NAMALWA (cell line): ENCODE measurements at places on chromosomes 3 and 15.
A peak's percentile ranks its signal among the peaks of the same experiment; 100 is the strongest.

DNA sequence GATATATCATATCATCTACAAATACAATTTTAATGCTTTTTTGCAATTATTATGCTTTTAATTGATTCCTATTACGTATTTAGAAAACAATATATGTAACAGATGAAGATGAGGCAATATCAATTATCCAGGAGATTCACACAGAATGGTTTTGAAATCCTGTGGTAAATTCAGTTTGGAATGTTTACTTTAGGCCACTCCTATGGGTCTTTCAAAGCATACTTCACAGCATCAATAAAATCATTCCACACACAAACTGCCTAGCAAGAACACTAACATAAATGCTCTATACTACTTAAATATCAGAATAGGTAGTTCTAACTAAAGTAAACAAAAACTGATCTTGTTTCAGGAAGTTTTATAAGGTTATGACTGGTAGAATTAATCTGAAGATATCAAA, 90.5 kb downstream of the FAM227B start:
- no peak for DNase-seq

- DNase-seq: no peak
Measured at GRCh38 chr3:13105896-13106250, 32.6 kb upstream of the IQSEC1 start.

- no peak for DNase-seq
Measured at GRCh38 chr3:55059027-55059629, 131.3 kb upstream of the LRTM1 start.

GRCh38 chr15:25493823-25494526, 55.2 kb upstream of the UBE3A start:
- no peak for DNase-seq

GRCh38 chr3:185737740-185738680, 86.8 kb downstream of the IGF2BP2 start:
- no peak for DNase-seq

GRCh38 chr3:184234224-184234623, 4.8 kb downstream of the VWA5B2 start:
- DNase-seq: peak; percentile 30

DNA sequence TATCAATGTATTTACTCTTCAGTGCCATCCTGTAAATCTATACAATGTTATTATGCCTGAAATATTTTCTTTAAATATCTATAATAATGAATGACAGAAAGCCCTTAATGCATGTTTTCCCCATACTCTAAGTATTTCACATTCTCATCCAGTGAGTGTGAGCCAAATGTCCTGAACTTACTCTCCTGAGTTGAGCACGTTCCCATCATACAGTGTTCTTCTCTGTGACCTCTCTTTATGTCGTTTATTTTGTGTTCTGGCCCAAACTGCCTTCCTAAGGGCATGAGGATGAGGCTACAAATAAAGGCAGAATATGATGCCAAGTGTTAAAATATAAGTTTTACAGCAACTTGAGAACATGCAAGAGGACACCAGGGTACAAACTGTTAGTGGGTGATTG, 3.3 kb downstream of the OSBPL10 start:
- DNase-seq: no peak

DNA sequence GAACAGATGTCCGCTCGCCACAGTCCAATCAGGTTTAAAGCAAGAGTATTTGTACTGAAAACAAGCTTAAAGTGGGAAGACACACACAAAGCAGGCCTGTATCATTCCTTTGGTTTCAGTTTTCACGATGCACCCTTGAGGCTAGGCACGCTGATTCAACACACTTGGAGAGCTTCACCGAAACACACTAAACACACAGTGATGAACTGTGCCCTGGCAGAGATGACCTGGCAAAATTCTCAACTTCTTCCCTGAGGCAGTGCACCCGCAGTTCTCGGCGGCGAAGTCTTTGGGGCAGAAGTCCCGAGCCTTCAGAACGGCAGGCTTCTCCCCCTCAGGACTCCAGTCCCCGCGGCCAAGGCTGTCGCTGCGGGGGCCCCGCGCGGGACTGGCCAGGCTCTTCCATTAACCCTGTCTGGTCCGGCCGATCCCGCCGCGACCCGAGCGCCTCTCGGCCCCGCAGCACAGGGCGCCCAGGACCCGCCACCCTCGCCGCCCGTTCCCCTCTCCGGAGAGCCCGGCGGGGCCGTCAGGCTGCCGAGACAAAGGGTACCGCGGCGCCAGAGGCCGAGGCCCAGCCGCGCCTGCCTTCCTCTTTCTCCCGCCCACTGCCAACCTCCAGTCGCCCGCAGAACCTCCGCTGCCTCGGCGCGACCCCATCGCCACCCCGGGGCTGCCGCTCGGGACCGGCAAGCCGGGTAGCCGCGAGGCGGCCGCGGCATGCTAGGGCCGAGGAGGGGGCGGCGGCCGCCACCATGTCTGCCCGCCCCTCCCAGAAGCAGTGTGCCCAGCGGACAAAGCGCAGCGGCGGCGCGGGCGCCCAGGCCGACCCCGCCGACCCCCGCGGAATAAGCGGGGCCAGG, 792 bp downstream of the GABPB1 start:
- DNase-seq: peak; percentile 89

- no peak for DNase-seq
Measured at GRCh38 chr15:80563372-80563997, 131.6 kb upstream of the ABHD17C start.

GRCh38 chr3:194851941-194852340, 166.3 kb downstream of the FAM43A start:
- DNase-seq: no peak

- no peak for DNase-seq
Measured at GRCh38 chr3:152737021-152737908, 97.7 kb upstream of the P2RY1 start.

DNA sequence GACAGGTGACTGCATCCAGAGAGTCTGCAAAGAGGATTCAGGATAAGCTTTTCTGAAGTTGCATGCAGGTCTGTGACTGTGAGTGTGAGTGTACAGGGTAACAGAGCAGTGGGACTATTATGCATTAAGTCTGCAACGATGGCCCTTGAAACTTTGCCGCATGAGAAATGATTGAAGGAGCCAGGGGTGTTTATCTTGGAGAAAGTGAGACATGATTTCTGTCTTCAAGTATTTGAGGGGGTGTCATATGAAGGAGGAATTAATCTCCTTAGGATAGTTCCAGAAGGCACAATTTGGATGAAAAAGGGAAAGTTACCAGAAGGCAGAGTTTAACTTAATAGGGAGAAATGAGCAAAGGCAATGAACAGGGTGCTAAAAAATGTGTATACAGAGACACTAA, 119.6 kb downstream of the ARNT2 start:
- no peak for DNase-seq

GRCh38 chr3:99662838-99663570, 24.6 kb downstream of the COL8A1 start:
- DNase-seq: no peak

- peak; percentile 25 for DNase-seq
Measured at GRCh38 chr15:89575656-89576416, 567 bp downstream of the TICRR start.

DNA sequence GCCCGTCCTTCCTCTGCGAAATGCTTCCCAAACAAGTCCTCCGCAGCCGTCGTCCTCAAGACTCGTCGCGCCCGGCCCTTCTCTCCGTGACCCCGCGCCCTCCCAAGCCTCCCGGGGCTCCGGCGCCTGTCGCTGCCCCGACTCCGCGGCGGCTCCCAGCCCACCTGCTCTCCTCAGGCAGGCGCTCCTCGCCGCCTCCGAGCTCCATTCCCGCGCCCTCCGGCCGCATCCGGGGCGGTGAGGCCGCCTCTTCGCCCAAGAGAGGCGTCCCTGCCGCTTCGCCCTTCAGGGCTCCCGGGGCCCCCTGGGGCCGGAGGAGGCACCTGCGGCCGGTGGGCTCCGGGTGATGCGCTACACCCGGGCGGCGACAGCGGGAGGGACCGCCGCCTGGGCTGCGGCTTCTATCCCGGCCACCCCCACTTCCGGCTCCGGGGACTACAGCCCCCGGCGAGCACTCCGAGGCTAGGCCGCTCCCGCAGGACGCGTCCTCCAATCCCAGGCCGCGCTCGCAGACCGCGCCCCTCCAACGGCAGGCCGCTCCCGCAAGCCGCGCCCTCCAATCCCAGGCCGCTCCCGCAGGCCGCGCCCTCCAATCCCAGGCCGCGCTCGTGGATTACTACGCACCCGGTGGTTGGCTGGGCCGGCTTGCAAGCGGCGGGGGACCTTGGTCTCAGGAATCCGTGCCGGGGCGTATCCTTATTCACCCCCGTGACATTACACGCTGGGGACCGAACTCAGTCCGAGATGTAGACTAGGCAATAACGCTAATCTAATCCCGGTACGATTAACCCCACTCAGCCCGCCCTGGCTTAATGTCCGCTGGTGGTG, at the start of gene RUBCN:
RUBCN (minus strand) TSS at position 414 of the 828 bp plus-strand sequence; CDS start at position 229, 185 bp downstream.
- peak; percentile 96 for DNase-seq

- DNase-seq: no peak
Measured at GRCh38 chr3:178482981-178483380, 53.3 kb upstream of the KCNMB2 start.

GRCh38 chr3:13174011-13174802, 101.0 kb upstream of the IQSEC1 start:
- no peak for DNase-seq

- peak; percentile 38 for DNase-seq
Measured at GRCh38 chr3:13087320-13087990, 14.2 kb upstream of the IQSEC1 start.

DNA sequence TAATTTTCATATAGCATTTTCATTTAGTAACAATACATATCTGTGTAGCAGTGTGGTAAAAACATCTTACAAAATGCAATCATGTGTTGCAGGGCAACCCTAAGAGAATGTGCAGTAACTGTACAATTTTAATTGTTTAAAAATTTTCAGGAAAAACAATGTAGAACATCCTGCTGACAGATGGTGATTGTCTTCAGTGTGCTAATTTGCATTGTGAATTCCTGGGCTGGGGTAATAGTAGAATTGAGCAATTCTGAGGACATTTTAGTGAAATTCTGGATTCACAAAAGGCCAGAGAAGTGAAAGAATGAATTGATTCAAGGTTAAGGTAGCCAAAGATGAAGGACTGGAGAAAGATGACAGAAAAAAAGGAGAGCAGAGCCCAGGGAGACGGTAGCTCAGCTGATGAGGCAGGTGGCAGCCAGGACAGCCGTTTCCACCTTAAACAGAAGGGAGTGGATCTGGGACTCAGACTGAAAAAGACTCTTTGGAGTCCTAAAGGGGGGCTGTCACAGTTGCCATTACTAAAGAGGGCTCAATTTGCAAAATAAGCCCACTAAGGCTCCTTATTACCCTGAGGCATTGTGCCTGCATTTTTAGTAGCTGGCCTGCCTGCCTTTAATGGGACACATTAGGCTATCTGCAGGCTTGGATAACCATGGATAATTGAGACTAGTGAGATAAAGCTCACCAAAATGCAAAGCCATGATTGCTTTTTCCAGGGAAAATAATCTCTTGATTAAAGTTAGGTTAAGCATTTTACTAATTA, 8.6 kb downstream of the MAP3K13 start:
- no peak for DNase-seq

DNA sequence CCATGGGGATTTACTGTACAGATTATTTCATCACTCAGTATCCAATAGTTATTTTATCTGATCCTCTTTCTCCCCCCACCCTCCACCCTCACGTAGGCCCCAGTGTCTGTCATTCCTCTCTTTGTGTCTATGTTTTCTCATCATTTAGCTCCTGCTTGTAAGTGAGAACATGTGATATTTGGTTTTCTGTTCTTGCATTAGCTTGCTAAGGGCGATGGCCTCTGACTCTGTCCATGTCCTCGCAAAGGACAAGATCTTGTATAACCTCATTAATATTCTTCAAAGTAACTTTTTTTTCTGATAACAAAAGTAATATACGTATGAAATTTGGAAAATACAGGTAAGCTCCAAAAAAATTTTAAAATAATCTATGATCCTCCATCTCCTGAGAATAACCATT, 67.4 kb downstream of the MAP3K13 start:
- no peak for DNase-seq

- DNase-seq: no peak
Measured at GRCh38 chr15:48983300-48983699, 19.6 kb upstream of the SHC4 start.

GRCh38 chr3:60582288-60582687, 669.0 kb downstream of the FHIT start:
- DNase-seq: no peak

GRCh38 chr15:74783808-74784175, 1.9 kb downstream of the CSK start:
- DNase-seq: peak; percentile 44

DNA sequence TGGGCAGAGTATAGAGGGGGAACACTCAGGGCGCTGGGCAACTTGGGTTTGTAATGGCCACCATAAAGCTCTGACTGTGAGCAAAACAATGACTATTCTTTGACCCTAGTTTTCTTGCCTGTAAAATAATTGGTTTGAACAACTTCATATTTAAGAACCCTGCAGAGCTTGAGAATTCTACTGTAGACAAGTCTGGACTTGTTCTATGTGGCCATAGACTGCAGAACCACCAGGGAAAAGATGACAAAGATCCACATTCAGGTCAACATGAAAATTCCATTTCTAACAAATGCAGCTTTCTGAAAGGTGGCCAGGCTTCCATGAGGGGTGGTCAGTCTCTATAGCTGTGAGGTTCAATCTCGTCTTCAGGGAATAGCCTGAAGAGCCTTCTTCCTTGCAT, 239.4 kb upstream of the LRRN1 start:
- DNase-seq: no peak

- DNase-seq: no peak
Measured at GRCh38 chr15:73375012-73375411, 6.3 kb upstream of the HCN4 start.

DNA sequence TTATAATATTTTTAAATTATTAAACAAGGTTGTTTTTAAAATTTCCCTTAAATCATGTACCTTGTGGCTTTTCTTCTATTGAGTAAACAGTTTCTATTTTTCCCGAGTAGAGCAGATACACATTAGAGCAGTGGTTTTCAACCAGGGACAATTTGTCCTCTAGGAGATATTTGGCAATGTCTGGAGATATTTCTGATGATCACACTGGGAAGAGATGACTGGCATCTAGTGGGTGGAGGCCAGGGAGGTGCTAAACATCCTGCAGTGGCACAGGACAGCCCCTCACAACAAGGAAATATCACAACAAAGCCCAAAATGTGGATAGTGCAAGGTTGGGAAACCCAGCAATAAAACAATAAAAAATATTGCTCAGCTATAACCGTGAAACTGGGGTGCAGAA, 113.0 kb upstream of the PTPRG start:
- DNase-seq: no peak

- DNase-seq: peak; percentile 7
Measured at GRCh38 chr3:28386049-28386448, 37.4 kb upstream of the AZI2 start.

DNA sequence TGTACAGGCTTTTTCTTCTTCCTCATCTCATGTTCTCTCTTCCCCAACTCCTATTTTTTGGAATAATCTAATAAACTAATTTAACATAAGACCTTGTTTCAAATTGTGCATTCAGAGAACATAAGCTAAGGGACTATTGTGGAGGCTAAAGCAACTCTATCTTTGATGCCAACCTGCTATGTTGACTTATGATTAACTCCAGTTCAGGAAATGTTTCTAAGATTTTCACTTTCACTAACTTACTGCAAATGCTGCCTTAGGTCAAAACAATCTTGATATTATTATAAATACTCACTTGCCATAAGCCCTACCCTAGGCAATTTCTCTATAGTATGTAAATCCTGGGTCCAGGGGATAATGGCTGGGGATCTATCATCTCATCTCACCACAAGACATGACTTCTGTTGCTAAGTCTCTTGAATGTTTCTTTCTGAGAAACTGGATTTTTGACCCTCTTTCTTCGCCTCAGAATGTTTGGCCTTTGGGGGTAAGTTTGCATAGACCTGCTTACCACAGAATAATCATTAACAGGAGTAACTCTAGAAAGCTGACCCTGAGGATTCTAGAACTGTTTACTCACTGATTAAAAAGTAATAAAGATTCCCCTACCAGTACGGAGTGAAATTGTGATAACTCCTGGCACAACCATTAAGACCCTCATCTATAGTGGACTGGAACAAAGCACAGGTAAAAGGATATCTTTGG, 768.1 kb downstream of the GBE1 start:
- DNase-seq: no peak
